ENCODE measurements at places on chromosomes 4 and X. TPM values are rescaled to one million over a fixed set of nuclear protein-coding genes. Genes with fewer than 3 reads are reported as not detected.

DNA sequence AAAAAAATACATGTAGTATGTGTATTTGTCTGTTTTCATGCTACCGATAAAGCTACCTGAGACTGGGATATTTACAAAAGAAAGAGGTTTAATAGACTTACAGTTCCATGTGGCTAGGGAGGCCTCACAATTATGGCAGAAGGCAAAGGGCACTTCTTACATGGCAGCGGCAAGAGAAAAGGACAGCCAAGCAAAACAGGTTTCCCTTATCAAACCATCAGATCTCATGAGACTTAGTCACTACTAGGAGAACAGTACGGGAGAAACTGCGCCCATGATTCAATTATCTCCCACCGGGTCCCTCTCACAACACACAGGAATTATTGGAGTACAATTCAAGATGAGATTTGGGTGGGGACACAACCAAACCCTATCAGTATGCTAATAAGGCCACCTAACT lies 137.0 kb upstream of the ELOVL6 start:
- no peak for DNase-seq

DNA sequence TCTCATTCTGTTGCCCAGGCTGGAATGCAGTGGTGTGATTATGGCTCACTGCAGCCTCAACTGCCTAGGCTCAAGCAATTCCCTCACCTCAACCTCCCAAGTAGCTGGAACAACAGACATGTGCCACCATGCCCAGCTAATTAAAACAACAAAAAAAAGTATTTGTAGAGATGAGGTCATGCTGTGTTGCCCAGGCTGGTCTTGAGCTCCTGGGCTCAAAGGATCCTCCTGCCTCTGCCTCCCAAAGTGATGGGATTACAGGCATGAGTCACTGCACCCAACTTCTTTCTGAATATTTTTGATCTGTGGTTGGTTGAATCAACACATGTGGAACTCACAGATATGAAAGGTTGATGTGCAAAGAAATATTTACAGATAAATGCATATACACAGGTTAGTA lies 18.5 kb upstream of the SEPTIN11 start:
- DNase-seq = no peak

Gene ATP1B4
- total RNA-seq = not detected

Gene SLC6A8
- 36.0 TPM for total RNA-seq

Gene DGKK
- not detected for total RNA-seq

Gene CSAG2
- total RNA-seq = not detected

Gene MAGEB10
- not detected for total RNA-seq

GRCh38 chr4:127622921-127623796 lies 9.6 kb upstream of the INTU start:
- DNase-seq = no peak

- no peak for DNase-seq
Measured at GRCh38 chrX:136200466-136200865, 50.7 kb downstream of the MAP7D3 start.

- DNase-seq = no peak
Measured at GRCh38 chr4:7521666-7522065, 86.9 kb upstream of the PSAPL1 start.

DNA sequence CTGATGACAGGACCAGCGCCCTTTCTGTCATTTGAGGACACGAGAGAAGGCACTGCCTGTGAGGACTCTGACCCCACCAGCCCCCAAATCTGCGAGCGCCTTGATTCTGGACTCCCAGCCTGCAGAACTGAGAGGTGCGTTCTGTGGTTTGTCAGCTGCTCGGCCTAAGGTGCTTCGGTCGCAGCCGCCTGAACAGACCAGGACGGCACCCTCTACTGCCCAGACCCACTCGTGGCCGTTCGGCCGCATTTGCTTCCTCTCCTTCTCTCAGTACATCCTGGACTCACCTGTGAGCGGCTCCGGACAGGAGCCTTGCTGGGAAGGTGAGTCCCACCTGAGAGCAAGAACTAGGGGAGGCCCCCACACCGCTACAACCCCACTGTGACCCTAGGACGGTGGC lies 8.5 kb downstream of the PCGF3 start:
- DNase-seq = no peak

DNA sequence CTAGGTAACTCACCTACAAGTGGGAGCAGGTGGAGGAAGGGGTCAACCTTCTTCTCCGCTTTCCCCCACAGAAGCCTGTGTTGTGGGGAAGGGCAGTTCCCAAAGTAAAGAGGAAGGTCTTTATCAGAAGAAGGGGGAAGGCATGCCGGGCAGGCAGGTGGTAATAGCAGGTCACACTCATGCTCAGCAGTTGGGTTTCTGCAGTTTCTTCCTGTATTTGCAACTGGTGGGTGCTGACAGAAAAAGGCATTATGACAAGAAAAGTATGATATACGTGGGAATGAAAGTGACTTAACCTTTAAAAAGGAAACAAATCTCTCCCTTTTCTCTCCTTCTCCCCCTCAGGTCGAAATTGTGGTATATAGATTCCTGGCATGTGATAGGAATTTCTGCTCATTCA lies 3.7 kb downstream of the MTMR1 start:
- no peak for DNase-seq

DNA sequence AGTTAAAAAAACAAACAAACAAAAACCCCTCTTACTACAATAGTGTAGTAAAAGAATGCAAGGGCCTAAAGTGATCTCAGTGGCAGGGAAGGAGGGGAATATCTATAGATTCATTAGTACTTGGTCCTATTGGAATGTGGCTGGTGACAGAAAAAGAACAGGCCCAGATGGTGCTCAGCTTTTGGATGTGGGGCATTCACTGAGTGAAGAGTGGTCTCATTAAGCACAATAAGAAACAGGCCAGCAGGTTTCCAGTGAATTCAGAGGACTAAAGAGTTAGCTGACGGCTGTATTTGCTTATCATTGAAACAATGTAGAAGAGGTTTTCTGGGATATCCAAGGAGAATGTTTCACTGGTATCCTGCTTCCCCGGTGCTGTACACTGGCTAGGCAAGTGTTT lies 243.8 kb upstream of the HHIP start:
- no peak for DNase-seq

- no peak for DNase-seq
Measured at GRCh38 chr4:56732301-56732700, 51.2 kb upstream of the HOPX start.

DNA sequence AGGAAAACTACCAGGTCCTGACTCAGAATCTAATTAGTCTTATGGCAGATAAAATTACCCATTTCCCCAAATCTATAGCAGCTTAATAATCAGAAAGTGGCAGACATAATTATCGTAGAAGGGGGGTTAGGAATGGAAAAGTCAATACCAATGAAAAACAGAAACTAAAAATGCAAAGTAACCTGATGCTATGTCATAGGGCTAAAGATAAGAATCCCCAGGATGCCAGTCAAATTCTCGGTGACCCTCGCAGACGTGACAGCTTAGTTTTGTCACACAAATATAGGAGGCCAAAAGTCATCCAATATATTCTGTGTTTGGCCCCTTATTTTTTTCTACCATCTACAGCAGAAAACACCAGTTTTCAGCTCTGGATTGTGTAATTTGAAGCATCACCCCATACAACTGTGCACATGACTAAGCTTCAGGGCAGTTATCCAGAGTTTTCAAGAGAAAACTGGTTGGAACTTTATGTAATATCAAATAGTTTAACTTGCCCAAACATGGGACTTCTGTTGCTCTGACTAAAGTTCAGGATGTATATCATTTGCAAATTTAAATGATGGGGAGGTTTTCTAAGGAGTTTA lies 30.9 kb downstream of the RASSF6 start:
- no peak for DNase-seq

- DNase-seq = no peak
Measured at GRCh38 chr4:168451331-168451730, 29.0 kb downstream of the DDX60L start.

GRCh38 chrX:155966876-155967275 lies 30.6 kb upstream of the IL9R start:
- DNase-seq = no peak

GRCh38 chrX:71619193-71619592 lies 882 bp upstream of the CXCR3 start:
- no peak for DNase-seq

DNA sequence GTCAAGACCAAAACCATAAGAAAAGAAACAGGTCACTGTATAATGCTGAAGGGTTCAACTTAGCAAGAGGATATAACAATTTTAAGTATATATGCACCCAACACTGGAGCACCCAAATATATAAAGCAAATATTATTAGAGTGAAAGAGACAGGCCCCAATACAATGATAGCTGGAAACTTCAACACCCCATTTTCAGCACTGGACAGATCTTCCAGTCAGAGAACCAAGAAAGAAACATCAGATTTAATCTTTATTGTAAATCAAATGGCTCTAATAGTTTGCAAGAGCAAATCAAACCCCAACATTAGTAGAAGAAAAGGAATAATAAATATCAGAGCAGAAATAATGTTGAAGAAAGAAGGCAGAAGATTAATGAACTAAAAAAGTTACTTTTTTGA lies 36.2 kb downstream of the MAGED4 start:
- DNase-seq = no peak

Gene BCOR
- 29.5 TPM for total RNA-seq

GRCh38 chr4:8523175-8523574 lies 57.0 kb upstream of the GPR78 start:
- no peak for DNase-seq

DNA sequence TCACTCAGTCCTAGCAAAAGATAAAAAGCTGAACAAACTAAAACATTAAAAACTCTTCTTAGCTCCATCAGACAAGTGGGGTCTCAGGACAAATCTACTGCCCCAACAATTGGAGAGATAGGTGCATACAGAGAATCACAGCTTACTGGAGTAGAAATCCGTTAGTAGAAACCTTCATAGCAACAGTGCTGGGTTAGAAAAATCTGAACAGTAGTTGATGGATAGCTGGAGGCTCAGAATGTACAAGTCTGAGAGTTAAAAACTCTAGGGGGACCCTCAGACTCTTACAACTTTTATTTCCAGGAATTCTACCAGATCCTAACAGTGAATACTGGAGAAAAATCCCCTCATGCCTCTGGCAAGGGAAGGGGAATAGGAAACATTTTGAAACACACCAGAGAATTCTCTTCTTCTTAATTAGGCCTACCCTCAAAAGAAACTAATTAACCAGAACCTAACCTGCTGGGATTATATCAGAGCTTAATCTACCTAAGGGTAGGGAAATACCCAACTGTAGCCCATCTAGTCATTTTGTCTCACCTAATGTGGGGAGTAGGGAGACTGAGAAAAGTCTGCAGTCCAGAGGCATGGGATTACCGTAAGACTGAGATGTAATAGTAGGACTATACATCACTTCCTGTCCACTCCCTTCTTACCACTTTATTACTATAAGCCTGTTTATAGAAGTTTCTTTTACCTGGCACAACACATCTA lies 165.0 kb upstream of the CTSO start:
- DNase-seq = no peak

Gene GLRA3
- total RNA-seq = not detected

DNA sequence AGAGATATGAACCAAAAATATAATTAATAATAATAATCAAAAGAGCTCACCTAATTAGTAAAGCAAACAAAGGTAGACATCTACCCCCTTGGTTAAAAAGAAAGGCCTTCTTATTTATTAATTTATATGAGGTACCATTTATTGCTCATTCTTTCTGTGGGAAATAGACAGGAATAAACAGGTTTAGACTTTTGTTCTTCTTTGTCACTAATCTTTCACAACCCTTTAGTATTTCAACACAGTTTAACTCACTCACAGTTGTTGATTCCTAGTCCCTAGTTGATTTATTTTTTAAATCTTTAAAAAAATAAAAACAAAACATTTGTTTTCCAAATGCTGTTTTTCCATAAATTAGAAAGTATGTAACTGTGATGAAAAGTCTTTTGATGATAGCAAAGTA lies 5.6 kb downstream of the PPARGC1A start:
- DNase-seq = no peak

GRCh38 chrX:149510386-149510785 lies 5.3 kb upstream of the IDS start:
- DNase-seq = no peak

Gene MGAT4D
- not detected for total RNA-seq

DNA sequence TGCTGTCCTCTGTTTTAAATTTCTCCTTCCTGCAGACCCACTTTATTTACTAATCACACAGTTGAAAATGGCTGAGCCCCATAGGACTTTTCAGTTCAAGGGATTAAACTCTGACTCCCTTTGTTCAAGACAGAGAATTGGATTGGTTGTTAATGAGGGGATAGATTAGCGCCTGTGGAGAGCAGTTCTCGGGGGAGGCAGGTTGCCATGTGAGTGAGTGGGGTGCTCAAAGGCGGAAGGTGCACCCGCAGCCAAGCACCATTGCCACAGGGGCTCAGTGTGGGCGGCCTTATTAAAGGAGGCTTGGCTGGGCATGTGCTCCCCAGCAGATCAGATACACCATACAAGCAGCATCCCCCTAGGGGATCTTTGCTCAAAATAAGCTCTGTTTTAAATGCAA lies 7.9 kb upstream of the CBR4 start:
- no peak for DNase-seq

- DNase-seq = no peak
Measured at GRCh38 chr4:24195991-24196736, 306.3 kb upstream of the PPARGC1A start.

GRCh38 chr4:9773471-9773870 lies 8.0 kb upstream of the DRD5 start:
- no peak for DNase-seq

GRCh38 chrX:48794340-48794910 lies 7.4 kb upstream of the HDAC6 start:
- no peak for DNase-seq

DNA sequence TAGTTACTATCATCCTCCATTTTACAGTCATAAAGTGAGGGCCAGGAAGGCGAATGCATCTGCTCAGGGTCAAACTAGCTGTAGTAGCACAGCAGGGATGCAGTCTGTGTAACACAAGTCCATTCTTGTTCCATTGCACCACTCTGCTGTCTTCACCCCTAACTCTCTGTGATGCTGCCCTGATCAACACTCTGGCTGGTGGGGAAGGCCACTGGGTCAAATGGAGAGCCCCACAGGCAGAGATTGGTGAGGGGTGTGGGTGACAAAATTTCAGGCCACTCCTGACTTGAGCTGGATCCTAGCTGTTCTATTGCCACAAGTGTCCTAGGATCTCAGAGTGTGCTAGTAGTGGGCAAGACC lies 136.5 kb downstream of the PJA1 start:
- DNase-seq = no peak

DNA sequence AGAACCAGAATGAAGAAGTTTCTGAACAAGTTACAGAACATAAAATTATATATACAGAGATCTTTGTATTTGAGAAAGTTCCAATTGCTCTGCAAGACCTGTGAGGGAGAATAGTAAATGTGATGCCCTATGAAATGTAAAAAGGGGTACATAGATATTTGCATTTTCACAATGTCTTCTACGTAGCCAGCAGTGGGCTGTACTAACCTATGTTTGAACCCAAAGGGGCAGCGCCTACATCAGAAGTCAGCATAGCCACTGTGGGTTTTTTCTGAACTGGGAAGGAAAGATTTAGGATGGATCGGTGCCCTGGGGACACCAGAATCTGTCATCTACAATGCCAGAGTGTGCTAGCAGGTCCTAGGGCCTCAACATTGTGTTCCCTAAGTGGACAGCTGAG lies 69.5 kb upstream of the CT45A1 start:
- no peak for DNase-seq

Gene FGFBP2
- not detected for total RNA-seq

DNA sequence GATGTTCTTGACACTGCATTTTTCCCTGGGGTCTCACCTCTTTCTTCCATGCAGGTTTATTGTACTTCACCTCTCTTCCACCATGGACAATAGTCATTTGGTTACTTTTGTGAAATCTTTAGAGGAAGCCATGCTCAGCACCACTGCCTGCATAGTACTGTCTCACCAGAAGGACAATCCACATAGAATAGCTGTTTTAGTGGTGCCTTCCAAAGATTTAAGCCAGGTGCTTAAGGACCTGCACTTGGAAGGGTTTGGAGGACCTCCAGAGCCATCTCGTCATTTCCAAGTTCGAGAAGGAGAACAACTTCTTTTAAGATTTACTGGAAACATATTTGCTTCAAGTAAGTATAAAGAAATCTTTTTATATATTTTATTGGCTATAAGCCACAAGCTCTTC lies 26.7 kb downstream of the DTHD1 start:
- DNase-seq = no peak
